ENCODE measurements at places on chromosomes 3 and 15.
A peak's percentile ranks its signal among the peaks of the same experiment; 100 is the strongest.

GRCh38 chr3:79531566-79532295 is 236.1 kb downstream of the ROBO1 start:
- DNase-seq: no peak

GRCh38 chr15:65530318-65531111 is at the start of gene HACD3:
Gene HACD3 (plus strand): TSS chr15:65530463. CDS start chr15:65530632, 169 bp downstream.
- DNase-seq: peak; percentile 97

- DNase-seq: no peak
These were observed 42.5 kb downstream of the GLB1 start for GRCh38 chr3:33054100-33055092.

GRCh38 chr3:70516076-70516475 is 203.6 kb upstream of the MDFIC2 start:
- DNase-seq: no peak

- DNase-seq: no peak
These were observed 254.5 kb upstream of the RORA start for GRCh38 chr15:61483599-61483998.

- DNase-seq: no peak
These were observed 2.3 kb downstream of the INKA1 start for GRCh38 chr3:49805367-49805782.

DNA sequence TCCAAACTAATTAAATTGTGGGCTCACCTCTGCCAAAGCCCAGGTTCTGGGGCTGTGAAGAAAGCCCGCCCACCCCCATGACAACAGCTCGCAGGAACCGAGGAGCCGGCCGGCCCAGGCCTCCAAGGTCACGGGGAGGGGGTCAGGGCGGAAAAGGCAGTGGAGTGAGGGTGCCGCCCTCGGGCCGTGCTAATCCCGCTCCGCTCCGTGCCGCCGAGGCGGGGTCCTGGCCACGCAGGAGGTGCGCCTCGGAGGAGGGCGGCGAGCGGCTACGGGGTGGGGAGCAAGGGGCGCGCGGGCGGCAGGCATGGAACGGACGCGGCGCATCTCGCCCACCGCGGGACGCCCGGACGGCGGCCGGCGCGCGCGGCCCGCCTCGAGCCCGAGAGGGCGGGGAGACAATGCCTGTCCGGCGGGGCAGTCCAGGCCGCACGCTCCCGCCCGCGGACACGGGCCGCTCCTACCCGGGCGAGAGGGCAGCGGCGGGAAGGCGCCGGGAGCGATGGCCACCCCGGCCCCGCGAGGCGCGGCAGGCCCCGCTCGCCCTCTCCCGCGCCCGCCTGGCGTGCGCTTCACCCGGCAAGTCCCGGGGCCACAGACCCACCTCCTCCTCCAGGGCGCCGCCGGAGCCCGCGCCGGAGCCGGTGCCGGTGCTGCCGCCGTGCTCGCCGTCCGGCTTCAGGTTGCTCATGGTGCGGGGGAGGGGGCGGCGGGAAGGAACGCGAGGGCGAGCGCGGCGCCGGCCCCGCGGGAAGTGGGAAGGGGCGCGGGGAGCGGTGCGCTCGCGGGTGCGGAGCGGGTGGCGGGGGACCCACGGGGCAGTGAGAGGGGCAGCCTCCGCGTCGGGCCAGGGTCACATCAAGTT is 528 bp downstream of the RBPMS2 start:
- no peak for DNase-seq

DNA sequence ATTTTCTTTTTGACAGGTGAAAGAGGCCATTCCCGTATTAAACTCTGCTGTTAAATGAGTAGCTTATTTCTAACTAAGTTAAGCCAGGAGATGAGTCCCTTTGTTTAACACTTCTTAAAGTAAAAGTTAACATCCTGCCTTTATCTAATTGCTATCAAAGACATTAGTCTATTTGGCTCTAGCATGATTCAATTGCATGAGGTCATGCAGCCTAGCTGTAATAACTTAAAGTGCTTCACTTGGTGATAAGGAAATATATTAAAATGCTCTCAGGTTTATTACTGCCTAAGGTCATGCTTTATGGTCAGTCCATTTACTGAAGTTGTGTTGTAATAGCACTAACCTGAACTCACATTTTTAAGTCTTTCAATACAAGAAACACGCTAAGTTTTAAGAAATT is 82.3 kb upstream of the MLF1 start:
- no peak for DNase-seq

DNA sequence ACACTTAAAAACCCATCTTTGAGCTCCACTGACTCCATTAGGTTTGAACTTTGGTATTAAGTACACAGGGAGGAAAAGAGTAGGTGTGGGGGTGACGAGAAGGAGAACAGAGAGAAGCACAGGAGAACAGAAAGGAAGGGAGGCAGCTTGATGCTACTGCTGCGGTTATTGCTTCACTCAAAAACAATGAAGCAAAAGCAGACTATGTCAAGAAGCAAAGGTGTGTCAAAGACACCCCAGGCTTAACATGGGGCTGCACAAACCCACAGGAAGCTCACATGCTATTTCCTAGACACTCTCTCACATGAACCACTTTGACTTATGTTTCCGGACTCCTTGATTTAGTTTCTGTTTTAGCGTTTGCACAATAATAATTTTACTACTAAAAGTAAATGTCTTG is 961.0 kb upstream of the CFAP20DC start:
- DNase-seq: no peak

- DNase-seq: no peak
These were observed 116.3 kb upstream of the MEF2A start for GRCh38 chr15:99449514-99449913.

DNA sequence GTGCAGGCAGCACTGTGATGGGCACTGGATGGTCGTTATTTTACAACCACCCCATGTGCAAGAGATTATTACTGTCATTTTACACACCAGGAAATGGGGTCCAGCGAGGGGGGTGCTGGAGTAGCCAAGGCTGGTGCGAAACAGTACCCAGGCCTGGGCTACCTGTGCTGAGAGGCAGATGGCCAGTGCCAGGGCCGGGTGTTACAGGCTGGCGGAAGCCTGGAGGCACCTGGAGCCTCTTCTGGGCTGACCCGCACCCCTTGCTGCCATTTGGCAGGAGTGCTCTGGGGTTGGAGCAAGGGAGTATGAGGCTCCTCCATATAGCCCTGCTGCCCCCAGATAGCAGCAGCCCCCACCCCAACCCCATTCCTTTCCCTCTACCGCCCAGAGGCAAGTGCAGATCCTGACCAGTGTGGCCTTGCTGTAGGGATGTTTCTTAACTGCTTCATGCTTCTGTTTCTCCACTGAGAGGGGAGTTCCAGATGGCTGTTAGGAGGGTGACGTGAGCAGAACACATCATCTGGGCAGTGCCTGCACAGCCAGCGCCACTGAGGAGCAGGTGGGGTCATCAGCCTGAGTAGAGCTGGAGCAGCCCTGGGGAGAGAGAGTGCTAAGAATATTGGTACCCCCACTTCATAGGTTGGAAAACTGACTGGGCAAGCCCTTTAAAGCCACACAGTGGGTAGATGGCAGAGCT is 15.3 kb downstream of the SNX33 start:
- DNase-seq: no peak

DNA sequence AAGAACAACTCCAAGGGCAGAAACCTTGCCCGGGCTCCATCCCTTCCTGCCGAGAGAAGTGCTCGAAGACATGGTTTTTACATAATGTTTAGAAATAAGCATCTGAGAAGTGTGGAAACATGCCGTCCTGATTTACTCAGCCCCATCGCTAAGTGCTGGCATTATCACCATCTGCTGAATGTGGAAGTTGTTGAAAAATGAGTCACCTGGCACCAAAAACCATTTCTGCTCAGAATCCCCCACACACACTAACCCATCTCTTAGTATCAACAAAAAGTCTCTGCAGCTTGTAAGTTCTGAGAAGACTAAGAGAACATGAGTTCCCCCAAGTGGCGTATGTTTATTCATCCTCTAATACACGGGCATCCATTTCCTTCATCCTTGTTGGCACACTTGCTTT is 51.0 kb upstream of the ARL8B start:
- no peak for DNase-seq

DNA sequence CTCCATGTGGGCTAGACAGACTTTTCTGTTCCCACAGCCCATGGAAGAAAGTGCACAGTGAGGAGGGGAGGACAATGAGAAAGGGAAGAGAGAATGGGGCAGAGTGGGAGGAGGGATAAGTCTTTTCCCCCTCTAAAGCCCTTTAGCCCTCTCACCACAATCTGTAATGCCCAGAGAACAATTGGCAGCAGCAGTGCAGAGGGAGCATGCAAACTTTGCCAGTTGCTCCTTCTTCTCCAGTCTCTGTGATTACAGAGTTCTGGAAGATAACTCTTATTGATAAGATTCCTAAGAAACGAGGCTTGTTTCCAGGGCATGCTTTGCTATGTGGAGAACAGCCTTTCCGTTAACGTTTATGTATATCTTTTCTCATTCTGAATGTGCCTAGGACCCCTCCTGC is 50.0 kb upstream of the FMN1 start:
- no peak for DNase-seq

DNA sequence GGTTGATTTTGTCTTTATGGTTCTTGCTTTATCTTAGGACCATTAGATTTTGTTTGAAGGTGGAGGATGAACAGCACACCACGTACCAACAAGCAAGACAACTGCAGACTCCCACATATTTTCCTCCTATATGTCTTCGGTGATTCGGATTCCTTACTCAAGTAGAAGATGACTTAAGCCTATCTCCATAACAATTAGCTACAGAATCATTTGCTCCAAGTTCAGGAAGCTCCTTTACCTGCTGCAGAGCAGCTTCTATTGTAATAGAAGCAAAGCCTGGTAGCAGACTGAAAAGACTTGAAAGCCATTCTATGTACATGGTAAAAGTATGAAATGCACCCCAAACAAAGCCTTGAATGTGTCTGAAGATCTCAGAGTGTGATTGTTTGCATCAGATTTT is 229.0 kb downstream of the SOX2 start:
- no peak for DNase-seq

- DNase-seq: no peak
These were observed 149.5 kb downstream of the RYR3 start for GRCh38 chr15:33460166-33460805.

DNA sequence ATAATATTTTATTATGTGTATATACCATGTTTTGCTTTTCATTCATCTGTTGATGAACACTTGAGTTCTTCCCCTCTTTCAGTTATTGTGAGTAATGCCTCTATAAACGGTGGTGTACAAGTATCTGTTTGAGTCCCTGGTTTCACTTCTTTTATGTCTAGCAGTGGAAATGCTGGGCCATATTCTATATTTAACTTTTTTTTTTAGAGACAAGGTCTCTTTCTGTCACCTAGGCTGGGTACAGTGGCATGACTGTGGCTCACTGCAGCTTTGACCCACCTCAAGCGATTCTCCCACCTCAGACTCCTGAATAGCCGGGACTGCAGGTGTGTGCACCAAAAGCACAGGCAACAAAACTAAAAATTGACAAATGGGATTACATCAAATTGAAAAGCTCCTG is 19.9 kb downstream of the GOLM2 start:
- no peak for DNase-seq

DNA sequence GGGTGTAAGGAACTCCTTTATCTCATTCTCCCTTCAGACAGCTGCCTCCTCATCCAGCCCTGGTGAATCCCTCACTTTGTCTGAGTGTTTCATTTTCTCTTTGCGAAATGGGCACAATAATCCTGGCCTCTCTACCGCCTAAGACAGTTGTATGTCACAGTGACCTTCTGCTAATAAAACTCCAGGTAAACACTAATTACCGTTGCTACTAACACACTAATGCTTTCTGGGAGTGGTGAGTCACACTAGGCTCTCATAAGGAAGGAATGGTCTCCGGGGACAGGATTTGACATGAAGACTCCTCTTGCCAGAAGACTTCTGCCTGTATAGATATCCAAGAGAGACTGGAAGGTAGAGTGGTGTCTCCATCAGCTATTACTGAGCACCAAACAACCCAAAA is 71.7 kb upstream of the SNRK start:
- no peak for DNase-seq

GRCh38 chr3:104519068-104519467 is 847.6 kb upstream of the ALCAM start:
- no peak for DNase-seq

DNA sequence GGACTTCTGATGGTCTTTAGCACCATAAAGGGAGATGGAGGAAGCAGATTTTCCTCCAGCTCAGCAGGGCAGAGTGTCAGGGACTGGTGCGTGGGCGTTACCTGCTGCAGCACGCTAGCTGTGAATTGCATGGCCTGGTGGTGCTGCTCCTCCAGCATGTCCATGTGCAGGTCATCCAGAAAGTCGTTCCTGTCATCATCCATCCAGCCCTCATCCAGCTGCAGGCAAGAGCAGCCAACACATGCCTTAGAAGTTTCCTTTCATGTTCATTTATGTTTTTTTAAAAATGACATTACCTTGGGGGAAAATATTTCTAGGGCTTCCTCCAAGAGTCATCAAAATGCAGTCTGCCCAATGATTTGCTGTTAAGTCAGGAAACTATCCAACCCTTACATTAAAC is 239.2 kb downstream of the PDZRN3 start:
- no peak for DNase-seq

DNA sequence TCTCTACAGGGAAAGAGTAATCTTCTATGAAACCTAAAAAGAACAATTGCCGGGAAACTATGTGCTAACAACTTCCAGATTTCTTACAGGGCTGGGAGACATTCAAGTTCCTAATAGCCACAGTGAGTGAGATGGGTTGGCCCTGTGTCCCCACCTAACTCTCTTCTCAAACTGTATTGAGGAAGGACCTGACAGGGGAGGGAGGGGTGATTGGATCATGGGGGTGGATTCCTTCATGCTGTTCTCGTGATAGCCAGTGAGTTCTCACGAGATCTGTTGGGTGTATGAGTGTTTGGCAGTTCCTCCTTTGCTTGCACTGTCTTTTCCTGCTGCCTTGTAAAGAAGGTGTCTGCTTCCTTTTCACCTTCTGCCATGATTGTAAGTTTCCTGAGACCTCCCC is 958.7 kb downstream of the AGBL1 start:
- no peak for DNase-seq

GRCh38 chr3:172698631-172699030 is 12.2 kb downstream of the NCEH1 start:
- DNase-seq: no peak

GRCh38 chr3:152193673-152194267 is 75.0 kb upstream of the MBNL1 start:
- no peak for DNase-seq

DNA sequence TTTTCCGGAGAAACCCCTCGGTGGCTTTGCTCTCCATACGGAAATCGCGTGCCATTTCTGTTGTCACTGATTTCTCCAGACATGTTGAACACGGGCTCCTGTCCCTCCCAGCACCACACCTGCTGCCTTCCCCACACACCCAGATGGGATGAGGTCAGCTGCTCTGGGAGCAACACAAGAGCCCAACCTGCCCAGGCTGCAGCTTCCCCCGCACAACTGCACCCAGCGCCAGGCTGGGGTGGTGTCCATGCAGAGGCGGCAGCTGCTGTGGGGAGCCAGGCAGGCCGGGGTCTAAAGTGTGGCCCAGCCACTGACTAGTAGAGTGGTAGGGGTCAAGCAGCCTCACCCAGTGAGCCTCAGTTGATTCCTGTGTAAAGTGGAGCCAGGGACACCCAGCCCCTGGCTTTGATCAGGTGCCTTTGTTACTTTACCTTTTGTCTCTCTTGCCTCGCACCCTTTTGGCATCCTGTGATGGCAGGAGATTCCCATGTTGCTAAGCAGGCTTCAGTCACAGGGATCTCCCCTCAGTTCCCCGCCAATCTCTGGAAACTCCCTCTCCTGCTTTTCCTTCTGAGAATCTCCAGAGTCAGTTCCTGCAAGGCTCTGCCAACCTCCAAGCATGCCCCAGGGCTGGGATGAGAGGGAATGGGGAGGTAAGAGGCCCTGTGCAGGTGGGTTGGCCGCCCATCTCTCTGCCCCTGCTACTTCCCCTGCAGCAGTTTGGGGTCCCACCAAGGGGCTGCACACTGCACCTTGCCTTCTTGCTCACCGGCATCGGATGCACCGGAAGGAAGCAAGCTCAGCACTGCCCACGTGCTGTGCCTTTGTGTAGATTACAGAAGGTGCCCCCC is 91.8 kb upstream of the ALDH1A3 start:
- no peak for DNase-seq

All from NCI-H1417 (cell line).